ENCODE measurements at places on chromosomes 16 and 17. TPM values are rescaled to one million over a fixed set of nuclear protein-coding genes. Genes with fewer than 3 reads are reported as not detected.

Gene KRT34
- total RNA-seq = 0.42 TPM

Gene CDC6
- total RNA-seq = 96.8 TPM

- H3K4me3 ChIP-seq = no peak overlapping the region
- H3K36me3 ChIP-seq = no peaks in the 10 kb centered on the region
- no peak for DNase-seq
- peaks cover 20% of the 10 kb centered on the region for H3K27me3 ChIP-seq
These were observed 20.6 kb downstream of the ZNF423 start for GRCh38 chr16:49835161-49835777.

- no peak overlapping the region for H3K27ac ChIP-seq
- no peaks in the 10 kb centered on the region for H3K27me3 ChIP-seq
- H3K36me3 ChIP-seq = no peaks in the 10 kb centered on the region
- DNase-seq = peak; percentile 71
These were observed 16.6 kb downstream of the CD7 start for GRCh38 chr17:82300707-82301270.

DNA sequence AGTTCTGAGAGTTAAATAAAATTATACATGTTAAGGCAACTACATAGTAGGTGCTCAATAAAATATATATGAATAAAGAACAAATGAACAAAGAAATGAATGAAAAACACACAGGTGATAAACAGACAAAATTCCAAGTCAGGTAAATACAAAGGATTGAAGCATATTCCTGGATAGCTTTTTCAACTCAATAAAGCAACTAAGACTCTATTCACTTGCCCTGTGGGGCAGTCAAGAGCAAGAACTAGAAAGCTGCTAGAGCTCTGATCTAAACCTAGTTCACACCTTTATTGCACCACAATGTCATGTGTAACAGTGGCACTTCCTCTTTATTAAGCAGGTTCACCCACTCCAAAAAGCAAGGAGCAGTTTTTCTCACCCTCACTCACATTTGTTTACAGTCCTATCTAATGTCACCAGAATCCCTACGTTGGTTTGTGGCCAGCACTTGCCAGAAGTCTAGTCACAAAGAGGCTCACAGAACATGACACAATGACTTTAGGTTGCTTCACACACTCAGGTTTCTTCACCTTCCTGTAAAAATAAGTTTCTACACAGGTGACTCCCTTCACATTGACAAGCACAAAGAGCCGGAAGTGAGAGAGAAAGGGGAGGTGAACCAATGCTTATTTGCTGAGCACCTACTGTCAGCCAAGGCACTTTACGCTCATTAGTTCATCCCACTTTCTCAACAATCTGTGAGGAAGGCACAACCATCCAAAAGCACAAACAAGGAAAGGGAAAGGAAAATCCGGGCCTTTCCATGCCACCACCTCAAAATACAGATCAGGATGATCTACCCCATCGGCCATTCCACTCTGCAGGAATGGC, 70.8 kb downstream of the XPO6 start:
- no peaks in the 10 kb centered on the region for H3K27me3 ChIP-seq
- H3K36me3 ChIP-seq = peaks cover 76% of the 10 kb centered on the region
- peak overlapping the region; percentile 13 for H3K27ac ChIP-seq
- DNase-seq = peak; percentile 52

DNA sequence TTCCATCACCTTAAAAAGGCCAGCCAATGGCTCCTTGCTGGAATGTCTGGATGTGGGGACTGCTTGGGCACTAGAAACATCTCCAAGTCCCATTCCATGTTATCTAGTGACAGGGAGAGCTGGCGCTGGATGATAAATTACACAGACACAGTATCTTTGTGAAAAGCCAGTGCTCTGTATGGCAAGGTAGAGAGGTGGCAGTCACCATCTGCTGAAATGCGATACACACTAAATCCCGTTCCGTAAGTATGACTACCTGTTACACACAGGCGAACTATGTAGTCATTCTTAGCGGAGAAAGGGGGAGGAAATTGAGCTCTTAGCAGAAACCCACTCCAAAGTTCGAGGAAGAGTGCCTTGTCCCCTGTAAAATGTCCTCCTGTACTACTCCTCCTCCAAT, 81.0 kb upstream of the MYOCD start:
- peaks cover 56% of the 10 kb centered on the region for H3K27me3 ChIP-seq
- H3K4me3 ChIP-seq = no peak overlapping the region
- no peak overlapping the region for H3K27ac ChIP-seq

DNA sequence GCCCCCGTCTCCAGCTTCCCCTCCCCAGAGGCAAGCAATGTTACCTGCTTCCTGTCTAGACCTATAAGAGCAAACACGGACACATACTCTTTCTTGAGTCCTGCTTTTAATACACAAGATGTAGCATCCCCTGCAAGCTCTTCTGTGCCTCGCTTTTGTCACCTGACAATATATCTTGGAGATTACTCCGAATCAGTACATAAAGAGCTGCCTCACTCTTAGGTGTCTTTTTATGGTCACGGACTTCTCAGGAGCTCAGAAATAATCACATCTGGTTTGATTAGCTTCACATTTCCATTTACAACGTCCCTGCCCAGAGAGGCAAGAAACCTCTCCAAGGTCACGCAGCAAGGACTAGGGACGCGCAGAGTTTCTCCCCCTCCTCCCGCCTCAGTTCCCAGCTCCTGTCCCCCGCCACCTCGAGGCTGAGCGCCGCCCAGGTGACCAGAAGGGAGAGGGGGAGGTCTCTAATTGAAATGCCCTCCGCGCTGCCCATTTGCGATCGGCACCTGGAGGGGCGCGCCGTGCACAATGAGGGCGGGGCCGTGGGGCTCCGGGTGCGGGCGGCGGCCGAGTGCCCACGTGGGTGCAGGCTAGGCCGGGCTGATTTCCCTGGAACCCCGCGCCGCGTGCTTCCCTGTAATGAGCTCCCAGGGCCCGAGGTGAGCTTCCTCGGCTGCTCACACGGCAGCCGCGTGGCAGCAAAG, 13.8 kb upstream of the SEZ6 start:
- no peak overlapping the region for H3K27ac ChIP-seq
- H3K4me3 ChIP-seq = no peak overlapping the region
- no peaks in the 10 kb centered on the region for H3K4me1 ChIP-seq
- DNase-seq = no peak
- H3K36me3 ChIP-seq = no peaks in the 10 kb centered on the region

GRCh38 chr16:86077243-86077940, 178.4 kb downstream of the IRF8 start:
- H3K4me3 ChIP-seq = no peak overlapping the region
- H3K27ac ChIP-seq = no peak overlapping the region
- peaks cover 82% of the 10 kb centered on the region for H3K27me3 ChIP-seq
- H3K4me1 ChIP-seq = no peaks in the 10 kb centered on the region

DNA sequence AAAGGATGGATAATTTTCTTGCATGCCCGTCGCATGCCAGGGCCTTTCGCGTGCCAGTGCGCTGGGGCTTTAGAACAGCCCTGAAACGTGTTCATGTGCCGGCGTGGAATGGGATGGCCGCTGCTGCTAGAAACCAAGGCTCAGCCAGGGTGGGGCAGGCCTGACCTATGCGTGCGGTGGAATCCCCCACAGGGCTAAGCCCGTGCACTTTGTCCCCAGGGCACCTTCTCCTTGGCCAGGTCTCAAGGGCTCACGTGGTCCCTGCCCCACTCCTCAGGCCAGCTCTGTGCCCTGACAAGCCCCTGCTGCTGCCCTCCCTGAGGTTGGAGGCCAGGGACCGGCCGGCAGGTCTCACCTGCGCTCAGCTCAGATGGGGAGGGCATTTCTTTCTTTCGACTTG, 13.1 kb upstream of the RNF213 start:
- peaks cover 1% of the 10 kb centered on the region for H3K4me1 ChIP-seq
- DNase-seq = no peak
- H3K27ac ChIP-seq = no peak overlapping the region
- H3K36me3 ChIP-seq = peaks cover 9% of the 10 kb centered on the region
- H3K4me3 ChIP-seq = no peak overlapping the region

DNA sequence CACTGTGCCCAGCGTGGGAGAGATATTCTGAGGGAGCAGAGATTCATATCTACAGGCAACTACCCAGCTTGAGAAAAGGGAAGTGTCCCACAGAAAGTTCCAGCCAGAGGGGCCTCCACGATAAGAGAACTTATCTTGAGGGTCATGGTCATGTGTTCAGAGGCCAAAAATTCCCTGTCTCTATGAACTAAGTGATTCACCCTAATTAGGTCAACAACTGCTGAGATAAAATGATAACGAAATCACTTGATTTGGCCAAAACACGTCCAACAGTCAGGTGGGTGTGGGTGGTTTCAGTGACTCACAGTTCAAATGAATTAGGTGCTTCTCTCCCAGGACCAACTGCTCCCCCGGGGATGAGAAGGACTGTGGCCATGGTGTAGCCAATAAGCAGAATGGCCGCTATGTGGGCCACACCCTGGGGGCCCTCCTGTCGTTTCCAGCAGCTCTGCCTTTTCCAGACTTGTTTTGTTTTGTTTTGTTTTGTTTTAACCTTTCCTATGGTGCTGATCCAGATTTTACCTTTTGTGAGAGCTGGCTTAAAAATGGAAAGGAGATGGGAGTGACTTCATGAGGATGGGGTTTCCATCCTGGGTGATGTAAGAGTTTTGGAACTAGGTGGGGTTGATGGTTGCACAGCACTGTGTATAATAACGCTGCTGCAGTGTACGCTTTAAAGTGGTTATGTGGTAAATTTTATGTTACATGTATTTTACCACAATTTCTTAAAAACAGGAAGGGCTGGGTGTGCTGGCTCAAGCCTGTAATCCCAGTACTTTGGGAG, 8.7 kb downstream of the DNAI2 start:
- peaks cover 7% of the 10 kb centered on the region for H3K4me1 ChIP-seq
- DNase-seq = peak; percentile 26
- H3K27me3 ChIP-seq = no peaks in the 10 kb centered on the region
- H3K4me3 ChIP-seq = no peak overlapping the region
- no peaks in the 10 kb centered on the region for H3K36me3 ChIP-seq
- no peak overlapping the region for H3K27ac ChIP-seq

- peaks cover 44% of the 10 kb centered on the region for H3K36me3 ChIP-seq
- DNase-seq = no peak
- no peak overlapping the region for H3K27ac ChIP-seq
- no peak overlapping the region for H3K4me3 ChIP-seq
- H3K4me1 ChIP-seq = no peaks in the 10 kb centered on the region
- H3K27me3 ChIP-seq = no peaks in the 10 kb centered on the region
These were observed 62.6 kb upstream of the RASL10B start for GRCh38 chr17:35668802-35669201.

DNA sequence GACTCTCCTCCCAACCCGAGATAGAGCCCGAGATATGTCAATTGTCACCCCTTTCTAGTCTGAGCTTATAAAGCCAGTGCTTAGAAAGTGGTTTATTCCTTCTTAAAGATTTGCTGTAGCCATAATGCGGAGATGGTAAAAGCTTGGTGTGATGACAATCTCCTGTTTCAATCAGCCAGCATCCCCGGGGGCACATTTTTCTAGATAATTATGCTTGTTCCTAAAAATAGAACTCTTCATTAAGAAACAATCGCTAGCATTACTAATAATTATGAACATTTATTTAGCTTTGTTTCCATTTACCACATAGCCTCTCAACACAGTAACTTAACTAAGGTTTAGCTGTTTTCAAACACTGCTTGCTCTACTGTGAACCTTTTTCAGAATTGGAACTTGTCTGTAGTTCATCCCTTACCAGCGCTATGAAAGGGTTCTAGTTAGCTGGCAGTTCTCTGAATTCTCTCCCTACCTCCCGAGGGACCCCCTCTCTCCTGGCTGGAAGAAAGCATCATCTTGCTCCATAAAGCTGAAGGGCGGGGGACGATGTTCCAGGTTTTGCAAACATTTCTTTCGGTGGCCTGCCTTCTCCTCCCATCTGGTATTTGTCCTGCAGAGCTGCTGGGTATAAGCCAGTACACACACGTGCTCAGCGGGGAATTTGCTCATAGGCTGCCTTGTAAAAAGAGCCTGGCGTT, 922 bp upstream of the MRPL58 start:
- H3K36me3 ChIP-seq = peaks cover 21% of the 10 kb centered on the region
- H3K4me1 ChIP-seq = peaks cover 22% of the 10 kb centered on the region
- DNase-seq = no peak
- peak overlapping the region; percentile 96 for H3K4me3 ChIP-seq

Gene TMED6
- 1.2 TPM for total RNA-seq

DNA sequence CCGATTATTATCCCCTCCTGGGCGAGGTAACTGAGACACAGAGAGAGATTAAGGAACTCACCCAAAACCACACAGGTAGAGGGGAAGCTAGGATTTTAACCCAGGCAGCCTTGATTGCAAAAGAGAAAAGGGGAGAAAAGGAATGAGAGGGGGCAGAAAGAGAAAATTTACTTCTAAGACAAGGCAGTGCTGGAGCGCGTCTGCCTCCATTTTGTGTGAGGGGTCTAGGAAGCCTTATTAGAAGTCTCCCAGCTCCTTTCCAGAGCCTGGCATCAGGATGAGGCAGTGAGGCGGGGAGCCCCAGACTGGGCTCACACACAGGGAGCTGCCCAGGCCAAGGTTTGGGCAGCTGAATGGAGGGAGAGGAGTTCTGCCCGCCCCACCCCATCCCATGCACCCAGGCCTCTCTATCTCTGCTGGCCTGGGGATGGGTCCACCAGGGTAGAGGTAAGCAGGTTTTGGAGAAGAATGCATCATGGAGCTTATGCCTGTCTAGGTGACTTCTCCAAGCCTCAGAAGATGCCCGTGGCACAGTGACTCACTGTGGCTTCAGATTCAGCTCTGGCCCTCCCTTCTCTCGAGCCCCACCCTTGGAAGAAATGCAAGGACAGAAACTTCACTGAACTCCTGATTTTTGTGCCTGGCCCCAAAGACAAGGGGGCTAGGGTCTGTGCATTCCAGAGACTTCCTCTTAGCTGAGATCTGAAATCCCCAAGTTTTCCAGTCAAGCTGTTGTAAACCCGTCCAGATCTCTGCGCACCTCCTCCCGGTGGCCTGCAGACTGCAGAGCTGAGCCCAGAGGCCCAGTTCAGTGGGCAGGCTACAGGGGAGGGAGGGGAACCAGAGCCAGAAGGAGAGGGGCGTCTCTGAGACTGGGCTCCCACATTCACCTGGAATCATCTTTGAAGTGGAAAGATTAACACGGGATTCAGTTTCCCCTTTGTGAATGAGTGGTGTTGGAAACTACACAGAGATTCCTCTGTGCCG, 95.1 kb upstream of the CDH5 start:
- no peaks in the 10 kb centered on the region for H3K27me3 ChIP-seq
- no peaks in the 10 kb centered on the region for H3K36me3 ChIP-seq
- peak overlapping the region; percentile 7 for H3K4me3 ChIP-seq
- no peak for DNase-seq
- H3K4me1 ChIP-seq = peaks cover 20% of the 10 kb centered on the region

- no peaks in the 10 kb centered on the region for H3K27me3 ChIP-seq
- H3K4me1 ChIP-seq = no peaks in the 10 kb centered on the region
- peaks cover 6% of the 10 kb centered on the region for H3K36me3 ChIP-seq
- peak; percentile 78 for DNase-seq
These were observed at the start of gene MILR1 for GRCh38 chr17:64448665-64449512. Gene MILR1, plus strand, starts transcription at chr17:64449115. Its CDS starts 54 bp downstream, at chr17:64449169.

DNA sequence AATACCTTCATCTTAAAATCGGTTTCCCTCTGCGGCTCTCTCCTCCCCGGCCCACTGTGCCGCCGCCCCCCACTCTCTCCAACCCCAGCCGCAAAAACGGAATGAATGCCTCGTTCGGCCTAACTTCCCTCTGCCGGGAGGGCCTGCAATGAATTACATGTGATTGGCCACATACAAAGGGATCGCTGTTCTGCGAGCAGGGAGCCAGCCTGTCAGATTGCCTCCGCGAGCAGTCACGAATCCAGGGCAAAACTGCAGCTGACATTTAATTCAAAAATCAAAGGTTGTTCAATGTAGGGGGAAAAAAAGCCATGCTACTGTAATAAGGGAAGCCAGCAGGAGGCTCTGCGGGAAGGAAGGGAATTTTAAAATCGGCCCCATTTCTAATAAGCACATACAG, 84.9 kb downstream of the TBC1D16 start:
- no peak overlapping the region for H3K4me3 ChIP-seq
- H3K4me1 ChIP-seq = peaks cover 8% of the 10 kb centered on the region
- peaks cover 7% of the 10 kb centered on the region for H3K36me3 ChIP-seq
- H3K27me3 ChIP-seq = no peaks in the 10 kb centered on the region
- no peak for DNase-seq

Gene ABCC11
- 0.20 TPM for total RNA-seq
